NCI-H1092 (cell line): ENCODE measurements at places on chromosomes 4 and X.

DNA sequence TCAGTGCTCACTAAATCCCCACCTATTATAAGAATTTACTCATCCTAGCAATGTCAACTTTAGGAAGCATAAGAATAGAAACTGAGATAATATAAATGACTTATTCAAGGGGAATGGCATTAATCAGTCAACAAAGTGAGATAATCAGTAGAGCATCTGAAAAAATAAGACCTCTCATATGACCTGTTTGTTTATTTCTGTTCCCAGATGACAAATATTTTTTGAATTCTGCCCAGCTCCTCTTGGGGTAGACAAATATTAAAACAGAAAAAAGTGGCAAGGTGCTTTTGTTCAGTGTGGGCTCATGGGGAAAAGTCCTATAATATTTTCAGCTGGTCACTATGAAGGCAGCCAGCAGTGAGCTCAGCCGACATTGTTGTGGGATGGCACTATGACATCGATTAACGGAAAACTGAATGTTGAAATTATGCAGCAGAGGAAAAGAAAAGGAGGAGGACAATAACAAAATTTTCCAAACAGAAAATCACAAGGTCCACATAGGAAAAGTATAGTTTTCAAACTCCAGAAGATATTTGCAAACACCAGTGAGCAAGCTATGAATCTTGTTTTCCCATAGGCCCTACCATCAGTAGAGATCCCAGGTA is 109.6 kb downstream of the ANXA3 start:
- no peak for DNase-seq

DNA sequence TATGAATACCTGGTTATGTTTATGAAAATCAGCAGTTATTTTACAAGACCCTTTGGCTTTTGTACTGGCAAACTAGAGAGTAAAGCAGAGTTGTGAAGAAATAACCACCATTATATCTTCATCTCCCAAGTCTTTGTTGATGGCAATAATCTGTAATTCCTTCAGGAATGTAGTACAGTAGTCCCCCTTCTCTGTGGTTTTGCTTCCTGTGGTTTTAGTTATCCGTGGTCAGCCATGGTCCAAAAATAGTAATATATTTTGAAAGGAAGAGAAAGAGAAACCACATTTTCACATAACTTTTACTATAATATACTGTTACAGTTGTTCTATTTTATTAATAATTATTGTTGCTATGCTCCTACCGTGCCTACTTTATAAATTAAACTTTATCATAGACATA is 27.8 kb downstream of the BANK1 start:
- DNase-seq, result no peak

GRCh38 chrX:85897362-85898126 is 149.8 kb downstream of the CHM start:
- no peak for DNase-seq

- DNase-seq, result no peak
Observed at GRCh38 chr4:70994387-70995099, 1.1 kb downstream of the DCK start.

GRCh38 chr4:2733001-2733843 is 22.9 kb downstream of the TNIP2 start:
- no peak for DNase-seq

DNA sequence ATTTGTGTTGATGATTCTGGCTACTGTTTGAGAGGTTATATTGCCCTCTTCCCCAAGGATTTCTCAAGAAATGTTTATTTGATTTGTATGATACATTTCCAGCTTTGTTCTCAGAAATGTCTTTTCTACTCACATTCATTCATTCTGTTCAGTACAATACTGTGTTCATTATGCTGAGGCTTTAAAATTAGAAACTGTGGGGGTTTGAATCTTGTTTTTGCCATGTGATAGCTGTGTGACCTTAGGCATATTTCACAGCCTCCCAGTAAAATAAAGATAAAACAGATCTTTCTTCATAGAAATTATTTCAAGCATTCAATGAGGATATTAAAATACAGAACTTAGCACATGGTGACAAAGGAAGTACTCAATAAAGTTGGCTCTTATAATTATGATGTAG is 123.9 kb downstream of the DMD start:
- DNase-seq, result no peak

- DNase-seq, result no peak
Observed at GRCh38 chr4:27789773-27790172, 929.1 kb downstream of the STIM2 start.

GRCh38 chrX:153741446-153741845 is 16.8 kb downstream of the ABCD1 start:
- no peak for DNase-seq

- DNase-seq, result no peak
Observed at GRCh38 chrX:96376266-96376665, 308.4 kb upstream of the DIAPH2 start.

DNA sequence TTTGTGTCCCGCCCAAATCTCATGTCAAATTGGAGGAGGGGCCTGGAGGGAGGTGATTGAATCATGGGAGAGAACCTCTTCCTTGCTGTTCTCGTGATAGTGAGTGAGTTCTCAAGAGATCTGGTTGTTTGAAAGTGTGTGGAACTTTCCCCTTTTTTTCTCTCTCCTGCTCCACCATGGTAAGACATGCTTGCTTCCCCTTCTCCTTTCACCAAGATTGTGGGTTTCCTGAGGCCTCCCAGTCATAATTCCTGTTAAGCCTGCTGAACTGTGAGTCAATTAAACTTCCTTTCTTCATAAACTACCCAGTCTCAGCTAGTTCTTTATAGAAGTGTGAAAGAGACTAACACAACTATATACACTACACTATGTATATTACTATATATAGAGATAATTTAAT is 697.8 kb upstream of the HS3ST1 start:
- DNase-seq, result no peak
